ENCODE measurements at places on chromosomes 5 and 9.

- no peak for DNase-seq
Observed at GRCh38 chr9:82993856-82994605, 68.9 kb downstream of the RASEF start.

DNA sequence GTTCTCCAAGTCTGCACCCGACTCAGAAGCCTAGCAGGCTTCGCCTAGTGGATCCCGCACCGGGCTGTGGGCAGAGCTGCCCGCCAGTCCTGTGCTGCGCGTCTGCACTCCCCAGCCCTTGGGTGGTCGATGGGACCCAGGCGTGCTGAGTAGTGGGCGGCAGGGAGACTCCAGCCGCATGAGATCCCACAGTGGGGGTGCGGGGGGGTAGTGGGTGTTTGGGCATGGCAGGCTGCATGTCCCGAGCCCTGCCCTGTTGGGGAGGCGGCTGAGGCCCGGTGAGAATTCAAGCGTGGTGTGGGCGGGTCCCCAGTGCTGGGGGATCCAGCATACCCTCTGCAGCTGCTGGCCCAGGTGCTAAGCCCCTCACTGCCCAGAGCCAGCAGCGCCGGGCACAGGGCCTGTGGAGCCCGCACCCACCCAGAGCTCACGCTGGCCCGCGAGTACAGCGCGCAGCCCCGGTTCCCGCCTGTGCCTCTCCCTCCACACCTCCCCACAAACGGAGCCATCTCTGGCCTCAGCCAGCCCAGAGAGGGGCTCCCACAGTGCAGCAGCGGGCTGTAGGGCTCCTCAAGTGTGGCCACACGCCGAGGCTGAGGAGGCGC lies 53.9 kb upstream of the BNC2 start:
- DNase-seq, result no peak

DNA sequence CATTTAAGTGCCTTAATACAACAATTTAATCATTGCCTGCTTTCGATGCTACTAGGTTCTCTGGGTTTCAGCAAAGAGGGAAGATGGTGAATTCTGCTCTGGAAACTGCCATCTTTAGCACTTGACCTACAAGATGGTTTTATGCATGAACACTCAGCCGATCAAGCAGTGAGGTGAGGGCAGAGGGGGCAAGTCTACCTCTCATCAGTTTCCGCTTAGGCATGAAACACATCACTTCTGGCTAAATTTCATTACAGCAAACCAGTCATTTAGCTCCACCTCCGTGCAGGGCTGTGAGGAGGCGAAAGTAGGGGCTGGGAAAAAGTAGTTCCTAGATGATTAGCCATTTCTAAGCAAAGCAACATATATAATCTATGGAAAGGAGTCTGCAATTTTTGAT lies 1018.0 kb downstream of the CDH18 start:
- DNase-seq, result no peak

DNA sequence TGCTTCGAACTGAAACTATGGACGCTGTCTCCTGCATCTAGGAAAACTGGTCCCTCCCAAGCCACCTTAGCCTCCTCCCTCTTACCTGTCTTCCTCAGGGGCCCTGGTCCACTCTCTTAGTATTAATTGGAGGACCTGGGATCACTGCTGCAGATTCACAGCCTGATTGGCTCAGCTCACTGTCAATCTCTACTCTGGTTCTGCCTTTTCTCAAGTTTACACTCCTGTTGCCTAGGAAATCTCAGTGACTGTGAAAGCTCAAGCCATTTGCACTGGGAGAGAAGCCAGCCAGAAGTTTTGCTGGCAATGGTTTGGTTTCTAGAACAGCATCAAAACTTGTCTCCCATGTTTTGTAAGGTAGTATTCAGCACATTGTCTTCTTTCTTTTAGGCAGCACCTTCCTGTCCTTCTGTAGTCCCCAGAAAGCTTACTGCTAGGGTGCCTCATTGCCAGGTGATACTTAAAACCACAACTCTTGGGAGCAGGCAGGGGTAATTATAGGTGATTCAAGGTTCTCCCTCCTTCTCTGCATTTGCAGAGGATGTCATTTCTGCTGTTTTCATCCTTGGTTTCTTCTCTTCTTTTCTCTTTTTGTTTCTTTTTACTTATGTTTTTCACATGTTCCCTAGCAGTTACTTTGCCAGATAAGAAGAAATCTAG lies at the start of gene CAPSL:
CAPSL (minus strand) TSS at position 55 of the 660 bp plus-strand sequence. CDS start 17,502 bp downstream, outside the sequence.
- peak; percentile 20 for DNase-seq

DNA sequence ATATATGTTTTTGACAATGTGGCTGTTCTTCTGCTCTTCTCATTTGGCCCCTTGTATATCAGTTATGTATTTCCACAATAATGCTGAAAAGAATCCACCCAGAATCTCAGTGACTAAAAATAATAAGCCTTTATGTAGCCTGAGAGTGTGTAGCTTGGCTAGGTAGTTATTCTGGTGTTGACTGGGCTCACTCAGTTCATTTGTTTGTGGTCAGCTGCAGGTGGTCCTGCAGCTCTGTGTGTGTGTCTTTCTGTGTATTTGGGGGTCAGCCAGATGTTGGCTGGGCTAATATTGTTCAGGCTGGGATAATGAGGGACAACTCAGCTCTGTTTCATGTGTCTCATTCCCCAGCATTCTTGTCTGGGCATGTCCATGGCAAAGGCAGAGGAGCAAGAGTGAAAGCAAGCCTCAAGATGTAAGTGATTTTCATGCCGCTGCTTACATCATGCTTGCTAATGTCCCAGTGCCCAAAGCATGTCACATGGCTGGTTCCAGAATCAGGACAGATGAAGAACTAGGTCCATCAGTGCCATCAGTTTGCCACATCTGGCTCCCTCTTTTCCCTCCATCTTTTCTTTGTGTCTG lies 162.8 kb downstream of the KCTD16 start:
- DNase-seq, result no peak

DNA sequence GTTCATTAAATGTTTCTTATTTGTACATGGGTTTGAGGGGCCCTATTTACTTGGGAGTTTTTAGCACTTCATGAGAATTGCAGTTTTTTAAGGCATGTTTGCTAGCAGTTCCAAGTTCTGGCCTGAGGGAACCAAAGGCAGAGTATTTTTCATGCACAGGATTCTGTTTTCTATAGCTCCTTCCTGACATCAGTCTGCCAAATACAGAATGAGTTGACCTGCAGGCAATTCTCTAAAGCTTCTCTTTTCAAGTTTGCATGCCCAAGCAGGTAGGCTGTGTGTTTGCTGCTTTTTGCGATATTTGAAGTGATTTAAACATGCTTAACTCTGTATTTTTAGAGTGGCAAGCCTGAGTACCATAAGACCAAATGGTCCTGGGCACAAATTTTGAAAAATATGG lies 75.8 kb downstream of the AOPEP start:
- DNase-seq, result no peak

DNA sequence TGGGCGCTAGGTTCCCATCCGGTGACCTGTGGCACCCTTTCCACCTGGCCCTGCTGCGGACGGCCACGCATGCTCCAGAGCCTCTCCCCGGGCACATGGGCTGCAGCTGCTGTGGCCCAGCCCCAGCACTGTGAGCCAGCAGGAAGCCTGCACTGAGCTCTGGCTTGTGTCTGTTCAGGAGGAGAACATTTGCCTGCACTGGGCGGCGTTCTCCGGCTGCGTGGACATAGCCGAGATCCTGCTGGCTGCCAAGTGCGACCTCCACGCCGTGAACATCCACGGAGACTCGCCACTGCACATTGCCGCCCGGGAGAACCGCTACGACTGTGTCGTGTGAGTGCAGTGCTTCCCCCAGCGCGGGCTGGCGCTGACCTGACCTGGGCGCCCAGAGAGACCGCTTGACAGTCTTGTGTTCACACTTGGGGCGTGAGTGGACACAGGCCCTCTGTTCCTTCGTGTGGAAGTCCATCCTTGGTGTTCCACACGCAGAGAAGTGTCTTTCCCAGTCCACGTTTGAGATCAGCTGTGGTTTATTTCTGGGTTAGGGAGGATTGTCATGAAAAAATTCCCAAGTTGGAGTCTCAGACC lies 66.2 kb upstream of the CACNA1B start:
- DNase-seq, result no peak

- DNase-seq, result peak; percentile 68
Observed at GRCh38 chr9:87518702-87519335, 21.2 kb downstream of the DAPK1 start.

DNA sequence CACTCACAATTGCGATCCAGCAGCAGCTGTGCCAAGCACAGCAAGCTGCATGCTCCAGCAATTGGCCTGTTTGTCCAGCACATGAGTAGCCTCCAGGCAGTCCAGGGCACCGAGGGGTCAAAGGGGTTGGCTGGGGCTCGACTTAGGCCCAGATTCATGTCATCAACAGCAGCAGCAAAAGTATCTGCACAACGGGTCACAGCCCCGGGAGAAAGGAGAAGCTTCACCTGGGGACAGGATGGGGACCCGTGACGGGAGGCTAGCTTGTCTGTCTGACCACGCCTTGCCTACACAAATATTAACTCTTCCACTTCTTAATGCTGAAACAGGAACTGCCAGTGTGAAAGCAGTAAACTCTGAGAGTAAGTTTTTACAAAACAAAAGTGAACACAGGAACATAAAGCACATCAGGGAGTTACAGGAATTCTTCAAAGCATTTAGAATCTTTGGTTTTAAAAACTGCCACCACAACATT lies 191.2 kb downstream of the PIK3R1 start:
- no peak for DNase-seq

DNA sequence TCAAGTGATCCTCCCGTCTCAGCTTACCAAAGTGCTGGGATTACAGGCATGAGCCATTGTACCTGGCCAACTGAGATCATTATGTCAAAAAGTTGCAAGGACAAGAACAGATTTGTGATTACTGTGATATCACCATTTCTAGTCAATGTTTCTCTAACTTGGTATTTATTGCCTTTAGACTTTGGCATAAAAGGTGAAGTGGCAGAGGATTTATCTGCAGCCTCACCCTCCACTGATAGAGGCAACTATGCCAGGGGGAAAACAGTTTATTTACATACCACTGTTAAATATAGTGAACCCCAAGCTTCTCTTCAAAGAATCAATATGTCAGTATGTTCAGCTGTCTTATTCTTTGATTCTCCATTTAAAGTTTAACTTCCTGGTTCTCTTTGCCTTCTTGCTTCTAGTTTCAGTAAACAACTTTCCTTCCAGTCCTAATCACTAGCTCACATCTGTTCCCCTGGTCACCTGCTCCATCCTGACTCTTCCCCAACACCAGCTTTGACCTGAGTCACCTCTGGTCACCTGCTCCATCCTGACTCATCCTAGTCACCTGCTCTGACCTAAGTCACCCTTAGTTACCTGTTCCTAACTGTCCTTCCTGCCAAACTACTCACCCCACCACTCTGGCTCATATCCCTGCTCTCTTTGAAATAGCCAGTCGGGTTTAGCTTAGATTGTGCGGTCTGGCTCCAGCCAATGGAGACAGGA lies 29.9 kb downstream of the SEMA6A start:
- DNase-seq, result no peak

All from inflammatory macrophage treated with lipopolysaccharide for 1 hour (primary cell).